ENCODE measurements at places on chromosomes 5 and 9. TPM values are rescaled to one million over a fixed set of nuclear protein-coding genes. Genes with fewer than 3 reads are reported as not detected.

The NXNL2 gene
- 3.2 TPM for total RNA-seq

DNA sequence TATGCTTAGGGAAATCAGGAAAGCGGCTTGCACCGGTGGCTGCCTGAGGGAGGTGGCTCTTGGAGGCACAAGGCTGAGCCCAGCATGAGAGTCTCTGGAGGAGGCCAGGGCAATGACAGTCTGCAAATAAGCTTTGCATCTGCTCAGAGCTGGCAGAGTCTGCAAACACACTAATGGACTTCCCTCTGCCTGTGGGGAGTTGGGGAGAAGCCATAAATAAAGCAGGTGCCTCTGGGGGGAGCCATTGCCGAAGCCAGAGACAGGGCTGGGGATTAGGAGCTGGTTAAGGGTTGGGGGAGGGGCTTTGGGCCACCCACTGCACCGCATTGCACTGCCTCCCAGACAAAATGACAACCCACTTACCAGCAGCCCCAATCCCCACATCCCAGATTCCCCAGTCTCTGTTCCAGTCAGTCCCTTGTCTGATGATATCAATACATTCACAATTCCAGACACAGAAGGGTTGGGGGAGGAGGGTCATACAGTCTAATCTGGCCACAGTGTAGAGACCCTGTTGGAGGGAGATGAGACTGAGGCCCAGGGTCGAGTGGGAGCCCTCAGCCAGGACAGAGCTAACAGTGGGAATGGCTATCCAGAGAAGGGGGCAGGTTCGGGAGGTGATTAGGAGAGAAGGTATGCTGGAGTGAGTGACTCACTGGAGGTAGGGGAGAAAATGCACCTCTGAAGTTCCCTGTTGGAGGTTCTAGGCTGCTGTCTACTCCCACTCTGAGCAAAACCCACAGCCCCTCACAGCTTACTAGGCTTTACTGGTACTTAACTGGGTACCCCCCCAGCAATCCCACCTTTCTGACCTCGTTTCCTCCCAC is 53.7 kb downstream of the PAX5 start:
- no peak for DNase-seq

GRCh38 chr5:107894361-107894760 is 223.6 kb upstream of the EFNA5 start:
- peak; percentile 26 for DNase-seq

The MARCOL gene
- total RNA-seq = not detected

- DNase-seq = peak; percentile 8
Observed at GRCh38 chr9:123620239-123620638, 264.2 kb downstream of the CRB2 start.

- DNase-seq = no peak
Observed at GRCh38 chr5:15023846-15024245, 152.3 kb upstream of the ANKH start.

The C6 gene
- total RNA-seq = under 0.01 TPM

GRCh38 chr9:124254261-124254682 is 3.5 kb upstream of the NEK6 start:
- DNase-seq = no peak

GRCh38 chr5:41127967-41128690 is 57.0 kb upstream of the MROH2B start:
- no peak for DNase-seq

The DRD1 gene
- 0.18 TPM for total RNA-seq

The GDA gene
- not detected for total RNA-seq

- peak; percentile 41 for DNase-seq
Observed at GRCh38 chr9:75993434-75993833, 103.0 kb downstream of the PCSK5 start.

DNA sequence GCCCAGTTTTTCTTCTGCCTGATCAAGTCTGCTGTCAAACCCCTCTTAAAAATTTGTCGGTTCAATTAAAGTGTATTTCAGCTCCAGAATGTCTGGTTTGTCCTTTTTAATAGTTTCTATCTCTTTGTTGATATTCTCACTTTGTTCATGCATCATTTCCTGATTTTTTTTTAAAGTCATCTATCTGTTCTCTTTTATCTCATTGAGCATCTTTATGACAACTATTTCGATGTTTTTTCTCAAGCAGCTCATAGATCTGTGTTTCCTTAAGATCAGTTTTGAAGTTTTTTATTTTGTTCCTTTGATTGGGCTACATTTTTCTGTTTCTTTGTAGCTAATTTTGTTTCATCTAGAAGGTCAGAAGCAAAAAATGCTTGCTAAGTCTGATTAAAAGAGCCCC is 53.7 kb downstream of the FGD3 start:
- DNase-seq = no peak

The CMYA5 gene
- total RNA-seq = 0.90 TPM

DNA sequence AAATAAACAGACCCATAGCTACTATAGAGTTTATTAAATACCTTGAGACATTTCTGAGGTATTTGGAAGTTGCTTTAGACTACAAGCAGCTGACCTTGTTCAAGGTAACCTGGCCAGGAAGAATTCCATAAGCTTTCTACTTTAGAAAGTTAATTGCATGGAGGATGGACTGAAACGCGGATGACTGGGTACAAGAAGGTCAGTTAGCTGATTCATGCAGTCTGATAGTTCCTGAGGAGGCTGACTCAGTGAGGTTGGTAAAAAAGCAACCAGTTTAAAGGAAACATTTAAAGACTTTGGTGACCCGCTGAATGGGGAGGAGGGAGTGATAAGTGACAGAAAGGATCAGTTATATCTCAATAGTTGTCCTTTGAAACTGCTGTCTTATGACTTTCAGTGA is 670.1 kb upstream of the CDH9 start:
- no peak for DNase-seq

GRCh38 chr5:42631241-42631640 is 125.4 kb upstream of the CCDC152 start:
- no peak for DNase-seq

The CACFD1 gene
- total RNA-seq = 1.9 TPM

DNA sequence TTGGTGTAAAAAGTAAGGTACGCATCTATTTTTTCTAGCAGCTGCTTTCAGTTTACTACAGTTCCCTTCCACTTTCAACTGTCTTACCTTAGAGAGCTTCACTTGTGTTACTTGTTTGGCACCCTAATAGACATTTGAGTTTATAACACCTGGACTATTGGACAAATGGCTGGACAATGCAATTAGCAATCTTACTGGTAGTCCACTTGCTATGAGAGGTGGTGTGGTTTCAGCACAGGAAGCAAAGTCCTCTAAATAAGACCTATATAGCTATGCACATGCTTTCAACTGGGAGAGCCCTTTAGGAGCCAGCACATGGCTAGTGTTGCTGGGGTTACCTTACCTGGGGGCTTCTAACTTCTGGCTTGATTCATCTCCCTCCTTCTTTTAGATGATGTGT is 119.6 kb upstream of the RANBP3L start:
- no peak for DNase-seq

The PCDHA4 gene
- under 0.01 TPM for total RNA-seq

The ASPN gene
- total RNA-seq = under 0.01 TPM

DNA sequence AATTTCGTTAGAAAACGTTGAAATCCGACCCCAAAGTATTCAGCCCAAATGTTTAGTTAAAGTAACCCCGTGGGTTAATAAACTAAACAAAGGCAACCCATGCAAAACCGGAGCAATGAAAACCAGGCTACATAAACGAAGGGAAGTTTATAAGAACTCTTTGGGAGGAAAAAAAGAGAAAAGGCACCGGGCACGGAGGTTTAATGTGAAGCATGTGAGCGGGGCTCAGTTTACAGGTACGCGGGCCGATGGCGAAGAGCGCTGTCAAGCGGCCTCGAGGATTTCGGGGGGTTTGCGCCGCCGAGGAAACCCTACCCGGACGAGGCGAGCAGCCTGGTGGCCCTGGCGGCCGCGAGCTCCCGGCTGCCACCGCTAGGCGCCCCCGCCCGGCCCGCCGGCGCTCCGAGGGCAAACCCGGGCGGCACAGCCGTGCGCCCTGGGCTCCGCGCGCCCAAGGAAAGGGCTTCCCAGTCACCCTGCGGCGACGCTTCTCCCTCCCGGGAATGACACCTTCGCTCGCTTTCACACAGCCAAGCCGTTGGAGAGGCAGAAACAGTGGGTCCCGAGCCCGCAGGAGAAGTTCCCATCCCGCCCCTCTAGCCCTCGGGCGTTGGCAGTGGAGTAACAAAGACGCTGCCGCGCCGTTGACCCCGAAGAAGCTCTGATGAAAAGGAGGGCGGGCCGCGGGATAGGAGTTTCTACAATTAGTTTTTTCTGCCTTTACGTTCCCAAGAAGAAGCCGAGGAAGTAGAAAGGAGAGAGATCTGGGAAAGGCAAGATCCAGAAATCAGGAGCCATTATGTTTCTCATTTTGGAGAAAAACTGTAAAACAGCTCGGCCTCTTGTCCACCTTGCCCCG is 126.0 kb downstream of the TMEM174 start:
- DNase-seq = peak; percentile 85

- DNase-seq = peak; percentile 88
Observed at GRCh38 chr5:89351222-89351621, 468.2 kb upstream of the MEF2C start.

GRCh38 chr5:96326902-96327301 is 106.1 kb downstream of the PCSK1 start:
- no peak for DNase-seq

DNA sequence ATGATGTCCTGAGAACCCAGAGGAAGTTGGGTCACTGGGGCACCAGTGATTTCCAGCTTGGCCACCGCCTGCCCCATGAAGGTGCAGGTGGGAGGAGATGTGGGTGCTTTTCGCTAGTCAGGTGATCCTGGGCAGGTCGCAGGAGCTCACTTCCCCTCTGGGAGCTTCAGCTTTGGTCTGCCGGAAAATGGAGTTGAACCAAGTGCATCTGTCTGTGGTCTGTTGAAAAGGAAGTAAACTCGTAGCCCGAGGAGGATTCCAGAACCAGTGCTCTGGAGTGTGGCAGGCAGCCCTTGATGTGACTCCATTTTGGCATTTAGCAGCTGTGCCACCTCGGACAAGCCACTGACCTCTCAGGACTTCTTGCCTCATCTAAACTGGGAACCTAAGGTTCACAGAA is 81.8 kb upstream of the HRH2 start:
- DNase-seq = no peak

The AK6 gene
- total RNA-seq = 38.6 TPM

DNA sequence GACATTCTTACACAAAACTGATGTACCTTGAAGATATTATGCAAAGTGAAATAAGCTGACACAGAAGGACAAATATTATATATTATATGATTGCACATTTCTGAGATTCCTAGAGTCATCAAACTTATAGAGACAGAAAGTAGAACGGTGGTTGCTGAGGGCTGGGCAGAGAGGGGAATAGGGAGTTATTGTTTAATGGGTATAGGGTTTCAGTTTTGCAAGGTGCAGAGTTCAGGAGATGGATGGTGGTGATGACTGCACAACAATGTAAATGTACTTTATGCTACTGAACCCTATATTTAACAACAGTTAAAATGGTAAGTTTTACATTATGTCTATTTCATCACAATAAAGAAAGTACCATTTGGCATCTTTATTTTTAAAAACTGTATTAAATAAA is 315.8 kb upstream of the POU5F2 start:
- no peak for DNase-seq

The TEX53 gene
- total RNA-seq = not detected

- DNase-seq = peak; percentile 11
Observed at GRCh38 chr5:42943931-42944631, 96.0 kb downstream of the ANXA2R start.

- peak; percentile 22 for DNase-seq
Observed at GRCh38 chr9:91802391-91802790, 147.6 kb downstream of the ROR2 start.

- DNase-seq = no peak
Observed at GRCh38 chr5:135020111-135020895, 13.7 kb downstream of the PITX1 start.

The SIT1 gene
- not detected for total RNA-seq

DNA sequence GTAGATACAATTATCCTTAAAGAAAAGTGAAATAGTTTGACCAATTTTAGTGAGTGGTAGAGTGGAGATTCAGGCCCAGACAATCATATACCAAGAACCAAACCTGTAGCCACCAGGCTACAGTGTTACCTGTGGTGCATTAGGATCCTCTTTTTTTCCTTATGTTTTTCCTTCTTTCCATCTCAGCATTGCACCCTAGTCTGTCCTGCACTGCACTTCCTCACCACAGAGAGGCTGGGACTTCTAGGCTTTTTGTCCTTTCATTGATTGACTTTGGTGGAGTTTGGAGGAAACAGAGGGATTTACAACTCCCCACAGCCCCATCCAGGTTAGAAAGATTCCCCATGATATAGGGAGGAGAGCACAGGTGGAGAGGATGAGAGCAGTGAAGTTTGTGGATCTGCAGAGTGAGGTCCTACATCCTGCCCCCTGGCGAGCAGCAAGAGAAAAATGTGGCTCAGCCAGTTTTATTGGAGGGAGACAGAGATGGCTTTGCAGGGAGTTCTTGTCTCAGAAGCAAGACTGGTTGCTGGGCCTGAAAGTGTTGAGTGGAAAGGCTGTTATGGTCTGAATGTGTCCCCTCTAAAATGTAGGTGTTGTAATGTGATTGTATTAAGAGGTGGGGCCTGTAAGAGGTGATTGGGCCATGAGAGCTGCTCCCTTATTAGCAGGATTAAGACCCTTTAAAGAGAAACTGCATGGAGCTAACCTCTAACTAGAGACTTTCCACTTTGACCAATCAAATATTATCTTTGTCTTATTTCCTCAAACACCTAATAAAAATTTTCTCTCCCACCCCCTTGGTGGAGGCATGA is 36.2 kb downstream of the KIF4B start:
- peak; percentile 4 for DNase-seq

DNA sequence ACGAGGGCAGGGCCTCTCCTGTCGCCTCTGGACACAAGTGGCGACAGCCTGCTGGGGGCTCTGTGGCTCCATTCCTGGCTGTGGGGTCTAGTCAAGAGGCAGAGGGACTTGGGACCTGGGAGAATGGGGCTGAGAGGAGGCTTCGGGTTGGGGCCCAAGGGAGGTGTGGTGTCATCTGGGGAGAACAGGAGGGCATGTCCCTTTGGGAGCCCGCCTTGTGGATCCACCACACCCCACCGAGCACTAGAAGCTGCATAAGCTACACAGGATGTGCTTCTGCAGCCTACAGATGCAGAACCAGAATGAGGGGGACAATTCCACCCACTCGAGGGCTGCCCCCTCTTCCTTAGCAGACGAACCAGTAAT is 3.9 kb upstream of the MAN1B1 start:
- DNase-seq = no peak

- no peak for DNase-seq
Observed at GRCh38 chr9:32926911-32927310, 74.5 kb downstream of the APTX start.

Measured in IMR-90 (cell line).